Stimulated activated naive CD8-positive, alpha-beta T cell treated with anti-CD3 and anti-CD28 coated beads, Interleukin-15, Interleukin-2, amounts not matched to agents 100 U/mL and 50 U/mL, for 24 hours (primary cell): ENCODE measurements at places on chromosomes 16 and 17.

DNA sequence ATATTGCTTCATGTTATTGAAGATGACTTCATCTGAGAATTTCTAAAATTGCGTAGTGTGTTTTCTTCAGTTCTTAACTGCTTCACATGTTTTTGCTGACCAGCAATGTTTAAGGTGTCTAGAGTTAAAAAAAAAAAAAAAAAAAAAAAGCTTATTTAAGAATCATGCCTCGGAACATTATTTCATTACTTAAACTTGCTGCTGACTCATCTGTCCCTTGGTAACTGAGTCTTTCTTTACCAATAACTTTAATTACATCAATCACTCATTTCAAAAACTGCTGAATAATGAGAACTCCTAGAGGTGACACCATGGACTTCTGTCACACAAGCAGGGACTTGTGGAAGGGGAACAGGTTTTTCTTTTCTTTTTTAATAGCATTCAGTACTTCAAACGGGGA lies 16.2 kb downstream of the IRX5 start:
- DNase-seq = no peak

DNA sequence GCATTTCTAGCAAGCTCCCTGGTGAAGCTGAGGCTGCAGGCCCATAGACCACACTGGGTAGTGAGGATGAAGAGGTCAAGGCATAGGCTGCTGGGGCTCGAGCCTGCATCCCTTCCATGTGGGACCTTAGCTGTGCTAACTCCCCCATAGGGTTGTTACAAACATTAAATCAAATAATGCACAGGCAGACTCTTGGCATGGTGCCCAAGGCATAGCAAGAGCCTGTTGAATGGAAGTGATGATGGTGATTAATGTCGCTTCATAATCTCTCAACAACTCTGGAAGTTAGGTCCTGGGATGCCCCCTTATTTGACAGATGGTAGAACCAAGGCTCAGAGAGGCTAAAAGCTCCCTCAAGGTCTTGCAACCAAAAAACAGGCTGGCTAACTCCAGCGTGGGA lies 283.9 kb upstream of the EEF2KMT start:
- DNase-seq = no peak

- no peak for DNase-seq
Measured at GRCh38 chr17:14157822-14158221, 78.8 kb downstream of the CDRT15 start.

DNA sequence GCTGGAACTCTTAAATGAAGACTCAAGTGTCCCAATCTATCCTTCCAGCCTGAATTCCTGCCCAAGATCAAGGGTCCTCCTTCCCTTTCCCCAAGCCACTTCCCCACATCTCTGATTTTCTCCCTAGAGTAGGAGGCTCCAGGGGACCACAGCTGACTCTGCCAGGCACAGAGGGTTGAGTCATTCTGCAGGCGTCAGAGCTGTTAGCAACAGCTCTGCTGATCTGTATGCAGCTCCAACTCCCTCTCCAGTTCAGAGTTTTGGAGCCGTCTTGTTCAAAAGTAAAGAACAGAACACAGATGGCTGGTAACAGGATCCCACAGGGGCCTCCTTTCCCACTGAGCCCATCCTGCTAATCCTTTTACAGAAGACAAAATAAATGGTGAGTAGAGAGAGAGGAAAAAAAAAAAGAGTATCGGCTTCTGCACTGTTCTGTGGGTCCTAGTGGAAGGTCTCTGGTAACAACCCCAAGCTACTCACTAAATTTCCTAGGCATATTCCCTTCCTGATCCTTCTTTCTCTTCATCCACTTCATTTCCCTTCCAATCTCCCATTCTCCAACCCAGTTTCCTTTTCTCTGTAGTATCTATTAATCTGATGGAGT lies 13.4 kb upstream of the TAOK1 start:
- no peak for DNase-seq

GRCh38 chr16:56357765-56358322 lies 67.5 kb downstream of the AMFR start:
- no peak for DNase-seq

DNA sequence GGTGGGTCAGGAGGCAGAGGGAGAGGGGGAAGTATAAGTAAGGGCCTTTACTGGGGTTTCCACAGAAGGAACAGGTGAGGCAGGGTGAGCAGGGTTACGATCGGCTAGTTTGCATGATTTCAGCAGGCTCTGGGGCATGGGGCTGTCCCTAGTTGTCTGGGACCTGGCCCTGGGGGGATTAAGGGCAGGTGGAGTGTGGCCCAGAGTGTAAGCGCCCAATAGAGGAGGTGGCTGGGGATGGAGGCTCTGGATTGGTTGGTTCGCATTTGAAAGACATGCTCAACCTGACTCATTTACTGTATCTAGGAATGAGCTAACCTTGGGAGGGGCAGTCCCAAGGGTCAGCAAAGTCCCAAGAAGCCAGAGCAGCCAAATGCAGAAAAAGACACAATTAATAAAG lies 230.3 kb downstream of the MAP2K4 start:
- DNase-seq = no peak

- DNase-seq = no peak
Measured at GRCh38 chr16:29898135-29898803, 1.1 kb downstream of the SEZ6L2 start.

DNA sequence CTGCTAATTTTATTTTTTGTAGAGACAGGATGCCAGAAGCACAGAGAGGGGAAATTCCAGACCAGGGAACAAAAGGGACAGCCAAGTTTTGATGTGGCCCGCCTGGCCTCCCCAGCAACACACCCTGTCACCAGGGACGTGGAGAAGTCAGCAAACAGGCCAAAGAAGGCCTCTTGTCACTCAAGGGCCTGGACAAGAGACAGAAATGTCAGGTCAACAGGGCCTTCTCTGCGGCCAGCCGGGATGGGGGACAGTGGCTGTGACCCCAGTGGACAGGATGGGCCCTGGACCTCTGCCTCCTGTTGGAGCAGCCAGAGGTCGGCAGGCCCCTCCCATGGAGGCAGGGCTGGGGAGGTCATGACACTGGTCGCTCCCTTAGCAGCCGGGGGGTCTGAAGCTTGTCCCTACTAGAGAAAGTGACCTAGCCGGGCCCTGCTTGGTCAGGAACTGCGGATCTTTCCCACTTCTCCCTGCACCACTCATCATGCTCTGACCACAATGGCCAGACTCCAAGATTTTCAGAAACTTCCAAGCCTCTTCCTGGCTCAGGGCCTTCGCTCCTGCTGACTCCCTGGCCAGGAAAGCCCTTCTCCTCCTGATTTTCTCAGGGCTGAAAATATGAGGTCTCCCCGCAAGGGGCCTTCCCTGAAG lies 9.2 kb upstream of the TVP23A start:
- DNase-seq = no peak

DNA sequence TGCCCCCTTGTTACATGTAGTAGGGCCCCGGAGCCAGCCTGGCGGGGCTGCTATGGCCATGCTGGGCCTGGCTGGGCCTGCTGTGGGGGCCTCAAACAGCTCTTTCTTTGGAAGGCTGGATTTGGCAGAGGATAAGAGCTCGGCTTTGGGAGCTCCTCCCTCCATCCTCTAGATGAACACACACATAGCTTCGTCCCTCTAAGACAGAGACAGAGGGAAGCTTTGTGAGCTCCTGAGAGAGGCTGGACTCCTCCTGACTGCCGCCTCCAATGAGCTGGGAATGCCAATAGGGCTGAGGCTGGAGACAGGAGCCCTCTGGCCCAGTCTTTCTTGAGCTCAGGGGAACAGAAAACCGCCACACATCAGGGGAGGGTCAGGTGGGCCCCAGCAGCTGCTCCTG lies 37.3 kb upstream of the CDC42EP4 start:
- DNase-seq = no peak

GRCh38 chr16:74893541-74893940 lies 91.4 kb downstream of the WDR59 start:
- DNase-seq = no peak

- peak; percentile 85 for DNase-seq
Measured at GRCh38 chr17:55238179-55238930, 26.4 kb upstream of the HLF start.

DNA sequence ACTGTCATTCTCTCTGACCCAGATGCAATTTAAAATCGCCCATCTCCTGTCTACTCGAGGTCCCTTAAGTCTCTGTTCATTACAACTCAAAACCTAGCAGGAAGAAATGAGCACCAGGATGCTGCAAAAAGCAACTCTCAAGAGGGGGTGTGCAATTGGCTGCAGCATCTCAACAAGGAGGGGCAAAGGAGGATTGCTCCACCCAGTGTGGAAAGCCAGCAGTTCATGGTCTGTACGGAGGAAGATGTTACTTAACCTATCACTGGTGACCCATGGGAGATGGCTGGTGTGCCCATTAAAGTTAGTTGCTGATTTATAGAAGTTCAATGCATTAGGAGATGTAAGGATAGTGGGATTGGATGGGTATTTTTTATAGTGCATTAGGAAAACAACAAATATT lies 147.4 kb downstream of the CDK5R1 start:
- no peak for DNase-seq

GRCh38 chr16:23052908-23053580 lies 96.2 kb downstream of the USP31 start:
- DNase-seq = no peak

GRCh38 chr17:13953841-13954240 lies 115.5 kb upstream of the COX10 start:
- no peak for DNase-seq

GRCh38 chr16:29893553-29893952 lies 5.8 kb downstream of the SEZ6L2 start:
- no peak for DNase-seq

DNA sequence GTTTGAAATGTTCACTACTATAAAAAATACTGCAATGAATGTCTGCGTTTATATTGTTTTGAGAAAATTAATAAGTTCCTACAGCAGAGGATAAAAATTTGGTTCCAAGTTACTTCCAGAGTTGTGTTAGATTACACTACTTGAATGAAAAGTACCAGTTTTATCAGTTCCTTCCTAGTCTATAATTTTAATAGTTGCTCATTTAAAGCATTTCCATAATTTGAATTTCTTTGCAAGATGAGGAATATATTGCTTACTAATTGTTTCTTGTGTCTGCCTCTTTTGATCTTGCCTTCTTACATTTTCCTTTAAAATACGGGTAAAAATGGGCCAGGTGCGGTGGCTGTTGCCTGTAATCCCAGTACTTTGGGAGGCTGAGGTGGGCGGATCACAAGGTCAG lies 4.0 kb downstream of the EMC6 start:
- no peak for DNase-seq

GRCh38 chr17:59392973-59393679 lies 61.7 kb downstream of the YPEL2 start:
- DNase-seq = no peak

DNA sequence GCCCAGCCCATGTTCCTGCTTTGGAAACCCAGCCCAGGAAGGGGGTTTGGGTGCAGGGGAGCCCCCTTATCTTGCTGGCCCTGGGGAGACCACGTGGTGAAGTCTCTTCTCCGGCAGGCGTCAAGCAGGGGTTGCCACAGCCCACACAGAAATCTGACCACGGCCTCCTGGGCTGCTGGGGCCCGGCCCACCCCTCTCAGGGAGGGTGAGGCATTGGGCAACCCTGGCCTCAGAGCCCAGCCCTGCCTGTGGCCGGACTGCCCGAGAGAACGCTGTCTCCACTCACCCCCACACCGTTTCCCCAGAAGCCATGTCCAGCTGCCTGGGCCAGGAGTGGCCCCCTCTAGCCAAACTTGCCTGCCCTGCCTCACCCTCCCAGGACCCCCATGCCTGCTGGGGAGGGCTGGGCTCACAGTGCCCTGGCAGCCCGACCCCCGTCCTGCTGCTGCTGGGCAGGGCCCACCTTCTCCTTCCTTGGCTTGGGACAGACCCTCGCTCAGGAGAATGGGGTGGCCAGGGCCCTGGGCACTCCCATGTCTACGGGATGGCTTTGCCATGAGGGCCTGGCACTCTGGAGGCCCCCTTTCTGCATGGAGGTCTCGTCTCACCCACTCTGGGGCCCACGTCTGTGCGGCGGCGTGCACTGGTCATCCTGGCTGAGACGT lies 6.7 kb downstream of the RPUSD1 start:
- no peak for DNase-seq

DNA sequence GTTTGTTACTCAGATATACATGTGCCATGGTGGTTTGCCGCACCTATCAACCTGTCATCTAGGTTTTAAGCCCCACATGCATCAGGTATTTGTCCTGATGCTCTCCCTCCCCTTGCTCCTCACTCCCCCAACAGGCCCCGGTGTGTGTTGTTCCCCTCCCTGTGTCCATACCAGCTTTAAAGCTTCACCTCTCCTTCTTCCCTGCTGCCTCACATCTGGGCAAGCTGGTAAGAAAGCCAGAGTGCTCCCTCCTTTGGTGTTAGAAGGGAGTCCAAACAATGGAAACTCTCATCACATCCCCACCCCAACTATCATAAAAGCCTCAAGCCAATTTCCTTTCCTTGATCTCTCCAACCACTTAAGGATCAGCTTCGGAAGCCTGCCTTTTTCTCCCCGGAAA lies 1115.6 kb upstream of the GOT2 start:
- no peak for DNase-seq

GRCh38 chr17:67496286-67496685 lies 119.2 kb downstream of the PITPNC1 start:
- DNase-seq = no peak

- DNase-seq = no peak
Measured at GRCh38 chr16:57483725-57484514, 2.4 kb downstream of the DOK4 start.

DNA sequence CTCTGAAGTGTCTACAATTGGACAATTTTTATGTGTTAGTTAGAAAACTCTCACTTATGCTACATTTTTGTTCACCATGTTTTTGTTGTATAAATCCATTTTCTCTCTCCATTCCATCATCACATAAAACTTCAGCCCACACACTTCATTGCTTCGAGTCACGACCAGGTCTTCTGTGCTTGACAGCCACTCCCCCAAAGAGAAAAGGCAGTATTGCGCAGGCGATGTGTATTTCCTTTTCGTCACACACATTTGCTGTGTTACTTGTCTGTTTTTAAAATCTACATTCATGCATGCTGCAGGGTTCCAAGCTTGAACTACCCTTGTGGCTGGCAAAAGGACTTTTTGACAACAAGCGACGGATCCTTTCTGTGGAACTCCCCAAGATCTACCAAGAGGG lies 10.5 kb downstream of the GINS3 start:
- DNase-seq = no peak

GRCh38 chr17:79803997-79804855 lies 7.3 kb upstream of the CBX8 start:
- DNase-seq = peak; percentile 77

- DNase-seq = no peak
Measured at GRCh38 chr16:59959311-59959710, 1225.2 kb upstream of the GOT2 start.

DNA sequence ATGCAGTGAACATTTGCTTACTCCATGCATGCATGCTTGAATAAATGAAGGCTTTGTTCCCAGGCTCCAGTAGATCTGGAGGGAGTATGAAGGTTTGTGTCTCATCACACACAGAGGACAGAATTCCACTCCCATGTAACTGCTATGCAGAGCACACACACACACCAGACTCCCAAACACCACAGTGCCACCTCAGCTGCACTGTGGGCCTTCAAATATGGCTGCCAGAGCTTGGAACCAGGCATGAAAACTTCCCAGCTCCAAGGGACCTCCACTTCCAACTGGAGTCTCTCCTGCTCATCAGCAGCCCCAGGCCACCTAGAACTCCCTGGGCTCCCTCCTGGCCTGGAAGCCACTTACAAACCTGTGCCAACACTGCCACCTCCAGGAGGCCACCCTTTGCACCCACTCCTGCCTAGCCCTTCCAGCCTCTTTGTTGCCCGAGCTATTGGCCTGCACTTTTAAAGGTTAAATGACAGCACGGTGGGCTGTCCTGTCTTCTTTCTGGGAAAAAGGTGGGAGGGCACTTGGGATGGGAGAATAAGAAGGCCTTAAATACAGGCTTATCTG lies 151.2 kb downstream of the ZNF423 start:
- no peak for DNase-seq

- DNase-seq = no peak
Measured at GRCh38 chr16:54817432-54817831, 113.2 kb upstream of the IRX5 start.

GRCh38 chr16:10847176-10847575 lies 28.6 kb upstream of the TVP23A start:
- DNase-seq = no peak
